ENCODE measurements at places on chromosomes 3 and 15.
A peak's percentile ranks its signal among the peaks of the same experiment; 100 is the strongest.

DNA sequence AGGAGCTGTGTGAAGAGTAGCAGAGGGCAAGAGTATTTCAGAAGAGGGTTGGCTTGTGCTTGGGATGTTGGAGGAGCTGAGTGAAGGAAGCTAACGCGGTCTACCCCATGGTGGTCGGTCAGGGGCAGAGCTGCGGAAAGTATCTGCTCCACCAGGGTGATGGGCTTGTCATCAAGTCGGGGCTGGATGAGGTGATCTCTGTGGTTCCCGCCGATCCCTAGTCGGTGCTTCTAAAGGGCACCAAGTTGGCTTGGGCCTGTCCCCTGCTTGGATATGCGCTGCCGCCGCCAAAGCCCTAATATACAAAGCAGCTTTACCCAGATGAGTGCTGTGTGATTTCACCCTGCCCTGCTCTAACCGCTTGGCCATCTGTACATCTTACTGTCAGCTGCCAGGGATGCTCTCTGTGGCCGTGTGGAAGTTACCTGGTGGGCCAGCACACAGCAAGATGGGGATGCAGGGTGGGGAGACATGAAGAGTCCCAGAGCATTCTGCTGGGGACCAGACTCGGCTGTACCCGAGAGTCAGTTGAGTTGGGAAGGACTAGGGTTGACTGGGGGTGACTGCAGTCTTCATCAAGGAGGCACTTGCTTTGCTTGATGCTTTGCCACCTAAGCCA is 226.1 kb upstream of the BHLHE40 start:
- no peak for DNase-seq

DNA sequence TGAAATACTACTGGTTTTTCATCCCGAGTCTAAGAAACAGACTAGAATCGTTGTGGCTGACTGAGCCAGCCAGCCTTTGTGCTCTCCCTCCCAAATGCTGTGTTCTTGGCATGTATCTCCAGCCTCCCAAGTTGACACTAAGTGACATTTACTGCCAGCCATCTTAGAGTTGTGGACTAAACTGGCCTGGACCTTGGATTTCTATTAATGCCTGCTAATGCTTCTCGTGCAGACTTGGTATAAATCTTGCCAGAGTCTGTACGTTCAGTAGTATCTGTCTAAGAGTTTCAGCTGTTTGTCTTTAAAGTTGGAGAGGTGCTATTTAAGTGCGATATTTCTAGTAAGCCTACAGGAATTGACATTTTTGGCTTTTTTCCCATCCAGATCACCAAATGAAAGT is 166.6 kb upstream of the BHLHE40 start:
- DNase-seq: no peak

GRCh38 chr3:136960838-136961836 is 3.4 kb downstream of the IL20RB start:
- no peak for DNase-seq

- no peak for DNase-seq
These were observed 208.6 kb downstream of the NFKBIZ start for GRCh38 chr3:102057781-102058421.

DNA sequence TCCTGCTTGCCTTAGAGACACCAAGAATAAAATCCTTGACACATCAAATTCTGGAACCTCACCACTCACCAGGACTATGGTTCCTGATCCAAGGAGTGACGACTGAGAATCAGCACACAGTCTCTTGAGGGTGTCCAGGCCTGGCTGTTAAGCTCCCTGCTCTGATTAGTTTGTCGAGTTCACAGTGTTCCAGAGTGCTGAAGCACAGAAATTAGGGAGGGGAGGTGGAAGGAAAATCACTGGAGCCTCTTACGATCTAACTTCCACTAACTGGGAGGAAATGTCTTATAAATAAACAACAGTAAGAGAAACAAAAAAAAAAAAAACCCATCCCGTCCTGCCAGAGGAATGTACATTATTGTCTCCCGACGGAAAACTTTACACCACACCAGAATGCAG is 330.2 kb downstream of the TIGIT start:
- DNase-seq: peak; percentile 77

DNA sequence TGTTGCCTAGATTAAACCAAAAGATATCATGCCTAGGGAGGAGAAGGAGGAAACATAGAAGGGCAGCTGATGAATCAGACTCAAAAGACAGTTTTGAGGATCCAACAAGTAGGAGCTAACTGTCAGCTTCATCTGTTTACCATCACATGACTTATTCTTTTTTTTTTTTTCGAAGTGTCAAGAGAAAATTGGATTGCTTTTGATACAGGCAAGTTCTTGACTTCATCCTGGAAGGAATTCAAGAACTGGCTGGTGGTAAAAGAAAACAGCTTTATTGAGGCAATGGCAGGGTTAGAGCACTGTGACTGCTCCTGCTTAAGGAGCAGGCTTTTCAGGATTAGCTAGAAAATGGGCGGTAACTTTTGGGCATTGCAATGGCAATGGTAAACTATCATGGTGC is 227.5 kb upstream of the KCNMB2 start:
- no peak for DNase-seq

DNA sequence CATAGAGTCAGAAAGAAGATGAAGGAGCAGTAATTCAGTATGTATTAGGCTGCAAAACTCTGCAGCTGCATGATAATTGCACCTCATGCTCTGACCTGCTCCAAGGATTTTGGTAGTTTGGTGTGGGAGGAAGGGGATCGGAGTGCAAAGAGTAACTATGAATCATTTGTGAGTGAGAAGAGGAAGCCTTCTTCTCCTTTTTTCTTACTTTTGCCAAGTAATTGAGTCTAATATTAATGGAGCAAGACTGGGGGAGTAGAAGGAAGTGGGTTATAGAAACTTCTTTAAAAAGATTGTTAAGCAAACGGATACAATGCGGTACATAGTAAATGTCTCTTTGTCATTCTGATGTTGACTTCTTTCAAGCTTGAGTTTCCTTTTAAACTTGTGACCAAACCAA is 276.5 kb downstream of the EDEM1 start:
- DNase-seq: no peak

GRCh38 chr15:101604124-101604874 is 47.9 kb downstream of the TM2D3 start:
- DNase-seq: no peak

DNA sequence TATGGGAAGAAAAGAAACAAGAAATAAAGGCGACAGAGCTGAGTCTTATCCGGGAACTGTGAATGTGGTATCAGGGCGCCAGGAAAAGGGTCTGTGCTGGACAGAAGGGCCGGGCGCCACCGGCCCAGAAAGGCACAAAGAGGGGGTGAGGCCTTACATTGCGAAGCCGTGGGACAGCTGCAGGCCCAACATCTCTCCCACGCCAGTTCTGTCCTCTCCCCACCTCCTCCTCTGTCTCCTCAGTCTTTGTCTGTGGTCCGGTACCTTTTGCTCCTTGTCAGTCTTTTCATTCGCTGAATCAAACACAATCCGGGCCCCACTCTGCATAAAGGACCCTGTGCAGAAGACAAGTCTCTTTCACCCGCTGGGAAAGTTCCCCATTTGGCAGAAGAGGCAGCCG is 81.8 kb downstream of the LRIG1 start:
- no peak for DNase-seq

Data from choroid plexus epithelial cell (primary cell).